ENCODE measurements at places on chromosomes 7 and 10.

GRCh38 chr10:63365976-63366765 is 99.6 kb downstream of the JMJD1C start:
- no peak for DNase-seq

GRCh38 chr10:127934383-127934782 is 27.5 kb downstream of the PTPRE start:
- no peak for DNase-seq

- no peak for DNase-seq
Measured at GRCh38 chr10:450463-450862, 239.0 kb downstream of the DIP2C start.

DNA sequence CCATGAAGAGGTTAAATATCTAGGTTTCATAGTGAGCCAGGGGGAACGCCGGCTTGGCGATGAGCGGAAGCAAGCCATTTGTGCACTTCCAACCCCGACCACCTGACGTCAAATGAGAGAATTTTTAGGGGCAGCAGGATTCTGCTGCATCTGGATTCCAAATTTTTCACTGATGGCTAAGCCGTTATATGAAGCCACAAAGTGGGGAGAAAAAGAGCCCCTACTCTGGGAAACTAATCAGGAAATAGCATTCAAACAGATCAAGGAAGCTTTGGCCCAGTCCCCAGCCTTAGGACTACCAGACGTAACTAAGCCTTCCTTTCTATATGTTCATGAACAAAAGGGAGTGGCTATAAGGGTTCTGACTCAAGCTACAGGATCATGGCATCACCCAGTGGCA is 12.9 kb upstream of the ADCK2 start:
- no peak for DNase-seq

- no peak for DNase-seq
Measured at GRCh38 chr7:3408814-3409595, 108.0 kb downstream of the SDK1 start.

GRCh38 chr7:8783229-8783628 is 349.8 kb downstream of the NXPH1 start:
- DNase-seq, result no peak

GRCh38 chr10:55813451-55814170 is 547.4 kb downstream of the ZWINT start:
- DNase-seq, result no peak

DNA sequence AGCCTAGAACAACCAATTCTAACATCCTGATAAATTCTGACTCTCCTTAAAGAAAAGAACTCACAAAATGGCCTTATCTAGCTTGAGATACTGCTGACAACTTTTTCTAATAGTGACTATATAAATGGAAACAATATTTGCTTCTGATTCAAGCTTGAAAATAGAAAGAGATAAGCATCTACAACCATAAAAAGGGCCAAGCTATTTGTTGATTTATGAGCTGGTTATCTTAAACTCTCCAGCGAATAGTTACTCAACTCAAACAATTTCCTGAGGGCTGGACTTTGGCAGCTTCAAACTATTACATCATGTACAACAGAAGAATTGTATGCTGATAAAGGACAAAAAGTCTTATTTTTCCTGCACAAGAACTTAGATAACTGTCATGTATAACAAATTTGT is 4.6 kb downstream of the USP54 start:
- no peak for DNase-seq

GRCh38 chr10:82801289-82801688 is 926.3 kb downstream of the NRG3 start:
- DNase-seq, result no peak

DNA sequence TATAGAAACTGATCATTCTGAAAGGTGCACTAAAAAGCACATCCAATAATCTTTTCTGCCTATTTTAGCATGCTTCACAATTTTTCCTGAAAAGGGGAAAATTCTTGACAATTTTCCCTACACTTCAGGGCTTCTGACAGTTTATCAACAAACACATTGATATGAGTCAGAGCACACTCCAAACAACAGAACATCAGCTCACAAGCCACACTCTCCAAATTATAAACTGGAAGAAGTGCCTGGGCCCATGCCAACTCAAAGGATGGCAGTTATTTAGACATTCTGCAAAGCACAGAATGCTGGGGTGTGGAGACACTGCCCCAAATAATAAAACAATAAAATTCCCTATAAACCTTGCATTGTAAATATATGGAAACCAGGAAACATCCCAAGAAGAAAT is 90.8 kb downstream of the ELAPOR2 start:
- DNase-seq, result no peak

DNA sequence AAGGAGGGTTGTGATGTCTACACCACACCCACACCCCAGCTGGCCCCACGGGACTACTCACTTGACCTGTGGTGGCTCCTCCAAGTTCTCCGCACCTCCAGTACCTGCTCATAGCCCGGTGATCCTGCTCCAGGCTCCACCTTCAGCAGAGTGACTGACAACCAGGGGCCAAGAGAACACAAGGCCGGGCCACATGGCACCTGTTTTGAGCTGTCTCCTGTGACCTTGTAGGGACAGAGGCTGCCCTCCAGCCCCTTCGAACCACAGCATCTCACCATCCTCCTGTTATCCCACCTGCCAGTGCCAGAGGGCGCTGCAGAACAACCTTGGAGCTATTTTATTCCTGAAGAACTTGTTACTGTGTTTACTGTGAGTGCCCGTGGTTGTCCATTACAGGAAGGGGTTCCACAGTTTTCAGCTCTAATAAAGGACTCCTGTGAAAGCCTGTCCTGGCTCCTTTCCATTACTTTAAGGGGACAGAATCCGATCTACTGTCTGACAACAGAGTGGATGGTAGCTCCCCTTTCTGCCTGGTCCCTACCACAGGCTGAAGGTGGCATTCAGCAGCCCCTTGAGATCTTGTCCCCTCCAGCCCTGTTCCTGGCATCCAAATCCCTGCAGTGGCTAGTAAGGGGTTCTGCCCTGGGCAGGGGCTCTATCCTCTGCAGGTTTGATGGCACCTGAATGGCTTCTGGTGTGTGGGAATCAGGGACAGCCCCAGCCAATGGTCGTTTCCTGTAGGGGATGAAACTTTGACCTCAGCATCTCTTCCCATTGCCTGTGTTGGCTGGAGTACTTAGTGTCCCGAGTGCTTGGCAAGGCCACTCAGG is 50.8 kb downstream of the C10orf120 start:
- DNase-seq, result no peak
